Left renal cortex interstitium (tissue), 4 donors: ENCODE measurements at places on chromosomes 2 and 18.

DNA sequence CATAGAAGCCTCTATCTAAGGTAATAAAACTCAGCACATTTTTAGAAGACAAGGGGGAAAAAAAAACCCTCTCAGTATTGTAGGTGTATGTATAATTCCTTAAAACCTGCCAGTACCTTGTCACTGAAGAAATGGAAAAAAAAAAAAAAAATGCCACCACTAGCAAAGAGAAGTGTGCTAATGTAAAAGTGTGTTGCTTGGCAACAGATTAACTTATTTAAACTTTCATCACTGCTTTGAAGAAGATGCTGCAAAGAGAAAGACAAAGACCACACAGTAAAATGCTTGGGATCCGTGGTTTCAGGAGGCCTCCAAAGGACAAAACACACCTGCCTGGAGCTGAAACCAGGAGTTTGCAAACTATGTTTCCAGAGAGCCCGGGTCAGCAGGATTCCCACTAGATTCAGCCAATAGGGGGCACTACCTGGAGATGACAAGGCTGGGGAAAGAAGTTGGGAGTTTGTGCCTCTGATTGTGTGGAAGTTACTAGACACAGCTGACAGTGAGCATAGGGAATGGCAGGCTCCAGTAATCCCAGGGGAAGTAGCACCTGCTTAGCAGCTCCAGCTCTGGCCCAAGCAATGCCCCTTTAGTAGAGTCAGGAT lies 169.1 kb upstream of the TRIB2 start:
- DNase-seq, result no peak

DNA sequence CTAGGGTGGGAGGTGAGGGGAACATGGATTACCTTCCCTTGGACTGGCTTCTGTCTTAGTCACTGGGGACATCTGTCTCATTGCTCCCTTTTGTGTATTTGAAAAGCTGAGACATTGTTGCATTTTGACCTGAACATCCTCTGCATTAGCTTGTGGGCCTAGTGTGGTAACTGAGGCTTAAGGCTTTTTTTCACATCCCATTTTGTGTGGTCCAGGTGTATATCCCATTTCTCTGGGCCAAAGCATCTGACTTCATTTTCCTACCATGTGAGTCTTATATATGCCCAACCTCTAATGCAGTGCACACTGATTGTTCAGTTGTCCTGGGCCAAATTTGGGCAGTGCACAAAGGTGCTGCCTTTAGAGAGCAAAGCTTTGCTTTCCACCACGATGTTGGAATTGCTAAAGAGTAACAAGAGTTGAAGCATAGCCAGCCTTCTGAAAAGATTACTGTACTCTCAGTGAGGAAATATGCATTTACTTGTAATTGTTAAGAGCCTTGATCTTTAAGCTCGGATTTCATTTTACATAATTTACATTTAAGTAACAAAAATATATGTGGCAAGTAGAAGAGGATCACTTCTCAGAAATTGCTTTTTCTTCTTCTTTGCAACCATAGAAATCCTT lies 13.3 kb downstream of the PRKCE start:
- no peak for DNase-seq

GRCh38 chr2:62178741-62179271 lies 17.1 kb upstream of the B3GNT2 start:
- DNase-seq, result no peak

GRCh38 chr2:47217277-47217676 lies 62.2 kb upstream of the STPG4 start:
- DNase-seq, result no peak

DNA sequence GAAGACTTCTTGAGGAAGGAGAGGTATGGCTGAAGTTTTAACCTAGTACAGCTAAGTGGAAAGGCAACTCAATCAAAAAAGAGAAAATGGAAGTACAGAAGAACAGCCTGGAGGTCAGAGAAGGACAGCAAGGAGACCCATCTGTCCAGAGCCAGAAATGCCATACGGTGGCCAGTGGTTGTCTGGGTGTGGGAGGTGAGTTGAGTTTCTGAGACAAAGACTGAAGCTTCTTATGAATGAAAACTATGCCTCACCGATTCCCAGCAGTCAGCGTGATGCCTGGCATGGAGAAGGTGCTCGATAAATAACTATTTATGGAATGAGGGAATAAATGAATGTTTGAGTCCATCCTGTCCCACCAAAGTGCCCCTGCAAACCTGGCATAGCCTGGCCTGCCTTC lies 98.8 kb downstream of the MRO start:
- no peak for DNase-seq

GRCh38 chr2:30368258-30368657 lies 78.8 kb upstream of the LCLAT1 start:
- DNase-seq, result no peak

DNA sequence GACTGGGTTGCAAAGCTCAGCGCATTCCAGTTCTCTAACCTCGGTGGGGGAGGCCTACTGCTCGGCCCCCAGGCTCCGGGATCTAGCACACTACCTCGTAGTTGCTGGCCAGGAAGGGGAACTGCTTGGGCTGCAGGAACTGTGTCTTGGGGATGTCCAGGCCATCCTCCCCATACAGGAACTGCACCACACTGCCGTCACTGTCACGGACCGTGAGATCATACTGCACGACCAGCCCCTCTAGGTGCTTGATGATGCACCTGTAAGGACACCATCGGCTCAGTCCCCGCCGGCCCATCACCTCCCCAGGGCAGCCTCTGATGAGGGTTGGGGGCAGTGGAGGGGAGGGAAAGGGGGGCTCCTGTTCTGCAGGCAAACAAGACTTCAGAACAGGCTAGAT lies 61.6 kb downstream of the POLR1A start:
- DNase-seq, result no peak

GRCh38 chr2:183490914-183491313 lies 366.7 kb downstream of the NUP35 start:
- no peak for DNase-seq

DNA sequence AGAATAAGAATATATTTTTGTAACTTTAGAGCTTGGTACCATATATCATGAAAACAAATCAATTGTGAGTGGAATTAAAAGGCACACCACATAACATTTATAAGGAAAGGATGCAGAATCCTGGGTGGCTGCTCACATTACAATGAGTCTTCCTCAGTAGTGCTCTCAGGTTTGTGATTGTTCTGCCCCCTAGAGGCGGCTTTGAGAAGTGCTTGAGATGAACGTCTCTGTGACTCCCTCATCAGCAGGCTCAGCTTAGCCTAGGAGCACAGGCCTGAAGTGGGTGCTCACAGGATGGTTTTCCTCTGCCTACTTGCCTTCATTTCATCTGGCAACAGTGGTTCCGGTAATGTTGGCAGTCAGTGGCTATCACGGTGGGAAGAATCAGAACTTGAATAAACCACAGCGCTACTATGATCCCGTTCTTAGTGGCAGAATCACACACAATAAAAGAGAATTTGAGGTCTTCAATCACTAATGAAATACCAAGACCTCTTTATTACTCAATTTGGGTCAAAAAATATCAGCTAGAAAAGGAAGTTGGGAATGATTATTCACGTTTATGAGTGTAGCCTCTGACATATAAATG lies 38.1 kb upstream of the B4GALT6 start:
- DNase-seq, result peak; percentile 51
